ENCODE measurements at places on chromosomes 3 and 15.
A peak's percentile ranks its signal among the peaks of the same experiment; 100 is the strongest.

- no peak for DNase-seq
Observed at GRCh38 chr3:24476871-24477656, 17.6 kb downstream of the THRB start.

- no peak for DNase-seq
Observed at GRCh38 chr15:53569751-53570480, 189.5 kb downstream of the WDR72 start.

DNA sequence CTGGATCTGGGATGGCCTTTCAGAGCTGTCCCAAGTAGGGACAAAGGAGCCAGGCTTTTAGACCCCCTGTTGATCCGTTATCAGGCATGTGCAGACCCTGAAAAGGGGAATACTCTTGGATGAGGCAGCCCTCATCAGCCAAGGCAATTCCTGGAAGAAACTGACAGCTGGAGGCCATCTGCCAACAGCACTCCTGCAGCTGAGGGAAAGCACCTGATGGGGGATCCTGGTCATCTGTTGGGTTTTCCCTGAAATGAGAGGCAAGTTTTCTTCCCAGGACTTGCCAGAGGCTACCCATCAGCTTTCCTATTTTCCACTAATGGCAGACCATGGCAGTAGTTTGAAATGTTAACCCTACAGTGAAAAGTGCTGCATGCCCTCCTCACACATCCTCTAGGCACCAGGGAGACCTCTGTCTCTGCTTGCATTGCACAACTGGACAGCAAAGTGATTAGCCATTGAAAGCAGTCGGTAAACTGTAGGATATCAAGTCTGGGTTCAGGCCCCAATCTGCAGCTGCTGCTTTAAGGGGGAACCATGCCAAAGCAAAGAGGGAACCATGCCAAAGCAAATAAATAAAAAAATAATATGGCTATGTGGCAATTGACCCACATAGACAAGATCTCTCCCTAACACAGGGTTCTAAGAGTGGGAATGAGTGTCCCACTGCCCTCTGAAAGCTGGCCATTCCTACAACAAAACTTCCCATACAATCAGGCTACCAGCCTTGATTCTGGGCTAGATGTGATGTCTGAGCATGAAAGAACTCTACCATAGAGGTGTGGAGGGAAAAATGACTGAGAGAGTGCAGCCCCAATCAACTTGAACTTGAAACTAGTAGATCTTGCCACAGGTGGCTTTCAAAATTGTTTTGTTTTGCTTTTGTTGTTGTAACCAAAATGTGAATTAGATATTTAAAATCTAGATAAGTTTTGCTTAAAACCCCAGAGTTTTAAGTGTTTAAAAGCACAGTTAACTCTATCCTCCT is 232.0 kb upstream of the STT3B start:
- DNase-seq: no peak

- no peak for DNase-seq
Observed at GRCh38 chr3:58323529-58324390, 8.9 kb upstream of the PXK start.

GRCh38 chr3:111070772-111071256 is 802 bp upstream of the NECTIN3 start:
- no peak for DNase-seq

DNA sequence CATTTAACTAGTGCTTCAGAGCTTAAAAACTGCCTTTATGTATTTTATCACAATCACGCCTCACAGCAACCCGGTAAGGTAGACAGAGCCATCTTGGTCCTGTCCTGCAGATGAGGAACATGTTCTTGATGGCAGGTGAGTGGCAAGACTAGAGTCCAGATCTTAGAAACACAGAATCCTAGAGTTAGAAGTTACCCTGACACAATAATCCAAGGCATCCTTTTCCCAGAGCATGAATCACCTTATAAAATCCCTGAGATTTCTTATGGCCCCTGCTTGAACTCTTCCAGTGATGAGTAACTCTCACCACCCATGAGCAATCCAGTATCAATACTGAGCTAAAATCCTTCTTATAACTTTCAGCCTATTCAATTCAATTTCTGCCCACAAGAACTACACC is 16.9 kb downstream of the POPDC2 start:
- DNase-seq: peak; percentile 85

GRCh38 chr3:119294696-119295671 is 801 bp downstream of the ARHGAP31 start:
- peak; percentile 51 for DNase-seq

GRCh38 chr3:134796281-134797056 is 1.4 kb downstream of the EPHB1 start:
- DNase-seq: peak; percentile 11

- peak; percentile 42 for DNase-seq
Observed at GRCh38 chr15:64749999-64750657, 25.3 kb downstream of the RBPMS2 start.

GRCh38 chr3:155327430-155327829 is 33.9 kb upstream of the STRIT1 start:
- DNase-seq: no peak

DNA sequence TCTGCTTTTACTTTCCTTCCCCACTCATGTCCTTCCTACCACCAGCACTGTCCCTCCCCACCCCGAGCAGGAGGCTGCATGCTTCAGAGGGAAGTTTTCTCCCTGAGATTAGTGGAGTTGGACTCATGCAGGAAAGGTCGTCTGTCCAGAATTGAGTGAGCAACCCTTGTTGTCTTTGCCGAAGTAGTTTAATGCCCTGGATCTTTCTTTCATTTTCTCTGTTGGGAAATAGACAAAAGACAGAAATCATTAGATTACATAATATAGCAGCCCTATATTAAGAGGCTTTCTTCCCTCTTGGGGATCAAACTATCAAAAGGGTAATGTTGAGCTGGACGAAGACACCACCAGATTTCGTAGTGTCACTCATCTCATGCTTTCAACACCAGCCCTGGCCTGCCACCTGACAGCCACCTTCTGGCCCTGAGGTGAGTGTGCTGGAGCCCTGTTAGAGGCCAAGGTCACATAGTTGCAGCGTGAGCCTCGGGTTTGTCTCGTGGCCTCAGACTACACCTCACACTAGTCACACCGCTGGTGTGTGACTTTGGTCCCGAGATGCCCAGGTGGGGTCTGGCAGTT is 231.0 kb downstream of the ITPR1 start:
- DNase-seq: no peak

GRCh38 chr3:109994853-109995252 is 657.5 kb upstream of the DPPA4 start:
- DNase-seq: no peak

DNA sequence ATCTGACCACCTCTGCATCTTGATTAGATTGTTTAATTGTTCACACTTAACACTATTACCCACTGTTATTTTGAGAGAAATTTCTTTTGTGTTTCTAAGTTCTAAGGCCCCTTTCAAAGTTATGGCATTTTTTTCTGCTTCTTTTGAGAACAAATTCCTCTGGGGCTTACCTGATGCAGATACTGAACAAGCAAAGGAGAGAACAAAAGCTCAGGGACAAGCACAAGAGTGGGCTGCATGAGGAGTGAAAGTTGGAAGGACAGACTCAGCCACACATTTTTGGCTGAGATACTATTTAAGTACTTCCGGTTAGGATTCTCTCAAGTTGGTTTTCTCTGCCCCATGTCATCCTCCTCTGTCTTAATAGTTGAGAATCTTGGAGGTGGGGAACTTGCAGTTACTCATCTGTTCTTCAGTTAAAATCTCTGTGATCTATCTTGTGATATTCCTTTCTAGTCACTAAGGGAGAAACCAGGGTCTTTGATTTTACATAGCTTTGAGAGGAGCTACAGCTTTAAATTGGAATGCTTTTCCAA is 54.7 kb downstream of the CMTM6 start:
- DNase-seq: no peak

- no peak for DNase-seq
Observed at GRCh38 chr15:57698243-57698642, 8.3 kb upstream of the POLR2M start.

- peak; percentile 91 for DNase-seq
Observed at GRCh38 chr15:78930577-78931388, 14.1 kb downstream of the CTSH start.

DNA sequence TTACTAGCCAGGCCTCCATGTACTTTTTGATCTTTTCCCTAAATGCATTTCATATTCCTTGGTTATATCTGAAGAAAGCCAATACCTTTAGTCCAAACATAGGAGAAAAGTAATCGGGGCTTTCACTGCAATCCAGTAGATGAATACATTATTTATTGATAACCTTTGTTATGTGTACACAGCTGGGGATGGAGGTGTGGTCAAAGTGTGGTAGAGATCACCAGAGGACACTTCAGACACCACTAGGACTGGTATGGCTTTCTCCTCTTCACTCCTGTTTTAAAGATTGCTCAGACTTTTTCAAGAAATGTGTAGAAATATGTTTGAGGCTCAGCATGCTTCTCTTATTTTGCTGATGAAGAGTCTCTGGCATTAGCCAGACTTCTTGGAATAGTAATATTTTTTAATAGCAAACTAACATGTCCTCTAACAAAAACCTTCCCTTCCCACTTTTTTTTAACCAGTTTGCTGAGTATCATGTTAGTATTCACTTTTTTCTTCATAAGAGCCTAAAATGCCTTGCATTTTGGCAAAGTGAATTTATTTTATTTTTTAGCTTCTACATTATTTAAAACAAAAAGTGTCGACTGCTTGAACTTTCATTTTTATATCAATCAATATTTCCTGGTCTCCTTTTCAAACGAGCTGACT is 65.6 kb upstream of the MBNL1 start:
- no peak for DNase-seq

GRCh38 chr3:51869304-51869703 is 6.1 kb downstream of the IQCF5 start:
- DNase-seq: no peak

DNA sequence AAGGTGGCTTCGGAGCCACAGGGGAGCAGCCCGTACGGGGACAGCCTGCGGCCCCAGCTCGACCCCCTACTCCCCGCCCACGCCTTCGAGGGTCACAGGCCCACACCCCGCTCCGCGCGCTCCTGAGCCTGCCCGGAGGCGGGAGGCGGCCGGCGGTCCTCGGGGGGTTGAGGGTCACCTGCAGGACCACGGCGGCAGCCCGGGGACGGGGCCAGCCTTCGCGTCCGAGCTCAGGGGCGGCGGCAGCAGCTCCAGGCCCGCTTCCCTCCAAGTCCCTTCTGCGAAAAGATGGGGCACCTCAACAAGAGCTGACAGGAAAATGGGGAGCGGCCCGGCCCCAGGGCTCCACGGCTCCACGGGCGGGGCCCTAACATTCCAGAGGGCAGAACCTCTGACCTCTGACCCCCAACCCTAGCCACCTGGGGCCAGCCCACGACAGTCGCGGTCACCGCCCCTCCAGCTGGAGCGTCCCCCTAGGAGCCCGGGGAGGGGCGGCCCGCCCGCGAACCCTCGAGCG is 428 bp downstream of the LYSMD4 start:
- DNase-seq: peak; percentile 18

- DNase-seq: no peak
Observed at GRCh38 chr15:85361323-85361722, 19.1 kb upstream of the AKAP13 start.

GRCh38 chr3:187567021-187567420 is 103.2 kb downstream of the SST start:
- peak; percentile 56 for DNase-seq

DNA sequence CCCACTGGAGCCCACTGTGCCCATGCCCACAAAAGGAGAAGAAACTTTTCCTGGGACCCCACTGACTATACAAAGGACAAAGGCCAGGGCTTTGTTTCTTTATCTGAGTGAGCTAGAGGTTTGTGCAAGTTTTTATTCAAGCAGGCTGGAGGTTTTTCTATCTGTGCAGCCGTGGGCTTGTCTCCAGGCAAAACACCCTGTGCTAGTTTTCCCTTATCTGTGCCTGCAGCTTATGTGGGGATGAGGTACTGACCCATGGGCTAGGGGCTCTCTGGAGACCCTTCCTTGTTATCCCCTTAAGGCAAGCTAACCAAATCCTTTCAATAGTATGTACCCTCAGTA is 545.5 kb downstream of the ZPLD1 start:
- no peak for DNase-seq

DNA sequence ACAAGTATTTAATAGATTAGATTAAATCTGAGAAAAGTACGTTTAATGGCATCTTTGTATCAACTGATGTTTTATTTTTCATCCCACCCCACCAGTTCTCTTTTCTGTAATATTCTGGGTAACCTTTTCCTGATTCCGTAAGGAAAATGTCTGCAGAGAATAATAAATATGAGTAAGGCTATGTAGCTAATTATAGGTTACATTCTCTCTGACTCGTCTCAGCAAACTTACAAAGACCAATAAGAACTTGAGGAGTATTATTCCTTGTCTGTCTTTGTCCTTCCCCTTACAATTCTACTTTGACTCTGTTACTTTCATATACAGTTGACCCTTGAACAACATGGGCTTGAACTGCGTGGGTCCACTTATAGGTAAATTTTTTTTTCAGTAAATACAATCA is 12.1 kb downstream of the SNAP23 start:
- no peak for DNase-seq

- no peak for DNase-seq
Observed at GRCh38 chr15:68354268-68354667, 76.7 kb downstream of the FEM1B start.

DNA sequence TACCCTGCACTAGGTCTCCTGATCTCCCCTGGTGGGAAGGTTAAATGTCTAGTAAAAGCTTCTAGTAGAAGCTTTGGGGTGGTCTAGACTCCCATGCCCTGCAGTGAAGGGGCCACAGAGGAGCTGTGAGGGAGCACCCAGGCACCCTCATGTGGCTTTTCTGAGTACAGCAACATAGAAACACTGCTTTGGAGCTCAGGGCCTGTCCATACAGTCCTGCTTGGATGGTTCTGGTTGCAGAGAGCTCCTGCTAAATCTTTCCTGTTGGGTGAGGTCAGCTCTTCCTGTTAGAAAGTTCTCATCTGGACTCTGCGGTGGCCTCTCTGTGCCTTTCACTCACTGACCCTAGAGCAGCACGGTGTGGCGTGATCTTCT is 47.8 kb downstream of the GPD1L start:
- no peak for DNase-seq

DNA sequence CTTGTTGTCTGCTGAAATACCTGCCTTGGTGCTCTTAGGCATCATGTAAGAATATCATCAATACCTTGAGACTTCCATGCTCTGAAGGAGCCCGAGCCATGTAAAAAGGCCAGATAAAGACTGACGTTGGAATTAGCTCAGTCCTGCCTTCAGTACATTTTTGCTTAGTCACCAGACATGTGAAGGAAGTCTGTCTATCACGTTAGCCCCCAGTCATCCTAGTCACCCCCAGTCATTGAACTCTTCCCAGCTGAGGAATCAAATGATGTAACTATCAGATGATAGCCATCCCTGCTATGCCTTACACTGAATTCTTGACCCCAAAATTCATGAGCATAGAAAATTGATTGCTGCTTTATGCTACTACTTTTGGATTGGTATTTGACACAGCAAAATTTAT is 351.2 kb upstream of the SGO1 start:
- peak; percentile 10 for DNase-seq

DNA sequence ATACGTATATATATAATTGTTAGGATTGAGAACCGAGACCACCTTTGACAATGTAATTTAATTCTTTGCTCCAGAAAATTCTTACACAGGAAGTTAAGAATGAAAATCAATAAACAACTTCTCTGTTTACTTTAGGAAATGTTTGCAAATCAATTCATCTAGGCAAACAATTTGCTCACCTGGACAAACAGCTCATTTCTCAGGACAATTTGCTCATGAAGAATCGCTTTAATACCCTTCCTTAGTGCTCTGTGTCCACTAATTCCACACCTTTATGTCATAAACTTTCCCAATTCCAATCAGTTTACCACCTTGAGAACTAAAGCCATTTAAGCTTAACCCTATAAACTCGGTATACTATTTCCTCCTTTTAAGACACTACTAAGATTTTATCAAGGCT is 292.2 kb downstream of the BCHE start:
- no peak for DNase-seq
